ENCODE measurements at places on chromosomes 16 and 17. TPM values are rescaled to one million over a fixed set of nuclear protein-coding genes. Genes with fewer than 3 reads are reported as not detected.

DNA sequence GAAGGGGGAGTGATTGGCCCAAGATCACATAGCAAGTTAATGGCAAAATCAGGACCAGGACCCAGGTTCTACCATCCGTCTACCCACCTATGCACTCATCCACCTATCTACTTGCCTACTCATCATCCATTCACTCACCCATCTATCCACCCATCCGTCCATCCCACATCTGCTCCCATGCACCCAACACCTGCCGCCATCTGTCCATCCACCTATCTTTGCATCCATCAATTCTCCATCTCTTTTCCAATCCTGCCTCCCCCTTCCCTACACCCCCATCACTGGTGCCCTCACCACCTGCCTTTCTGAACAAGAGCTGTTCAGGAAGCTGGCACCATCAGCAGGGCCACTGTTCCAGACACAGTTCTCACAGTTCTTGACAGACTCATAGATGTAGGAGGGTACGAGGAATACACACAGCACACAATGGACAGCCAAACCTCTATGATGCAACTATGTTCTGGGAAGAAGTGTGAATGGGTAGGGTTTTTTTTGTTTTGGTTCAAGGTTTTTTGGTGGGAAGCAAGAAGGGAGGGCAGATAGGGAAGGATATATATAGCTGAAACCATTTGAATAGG, 4.5 kb downstream of the SAMD14 start:
- no peak for DNase-seq

Gene TBX6
- not detected for total RNA-seq

DNA sequence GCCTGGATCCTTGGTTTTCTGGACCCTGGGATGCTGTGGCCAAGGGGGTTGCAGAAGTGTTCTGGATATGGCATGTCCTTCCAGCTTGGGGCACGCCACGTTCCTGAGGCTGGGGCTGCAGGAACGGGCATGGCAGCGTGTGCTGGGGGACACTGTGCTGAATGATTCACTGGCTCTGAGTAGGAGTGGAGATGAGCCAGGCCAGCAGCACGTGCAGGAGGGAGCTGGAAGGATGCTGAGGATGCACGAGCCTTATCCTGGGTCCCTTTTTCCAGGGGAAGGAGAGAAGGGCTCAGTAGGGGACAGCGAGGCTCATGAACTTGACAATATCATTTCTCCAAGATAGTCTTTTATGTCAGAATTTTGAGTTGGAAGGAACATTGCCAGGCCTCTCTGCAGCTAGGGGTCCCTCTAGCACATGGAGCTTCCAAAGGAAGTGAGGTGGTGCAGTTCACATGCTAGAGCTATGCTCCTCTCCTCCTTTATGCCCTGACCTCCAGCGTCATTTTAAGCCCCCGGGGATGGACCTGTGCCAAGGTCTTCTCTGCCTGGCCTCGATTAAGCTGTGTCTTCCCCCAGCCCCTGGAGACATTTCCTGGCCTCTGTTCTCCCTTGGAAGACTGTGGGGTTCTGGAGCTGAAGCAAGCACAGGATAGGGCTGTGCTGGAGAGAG, 125.9 kb downstream of the OR1D5 start:
- no peak for DNase-seq

Gene LITAF
- total RNA-seq: 43.3 TPM

Gene TBKBP1
- total RNA-seq: 32.5 TPM

Gene PRRT2
- 6.2 TPM for total RNA-seq

GRCh38 chr17:30915833-30916611, 5.7 kb upstream of the ADAP2 start:
- no peak for DNase-seq

DNA sequence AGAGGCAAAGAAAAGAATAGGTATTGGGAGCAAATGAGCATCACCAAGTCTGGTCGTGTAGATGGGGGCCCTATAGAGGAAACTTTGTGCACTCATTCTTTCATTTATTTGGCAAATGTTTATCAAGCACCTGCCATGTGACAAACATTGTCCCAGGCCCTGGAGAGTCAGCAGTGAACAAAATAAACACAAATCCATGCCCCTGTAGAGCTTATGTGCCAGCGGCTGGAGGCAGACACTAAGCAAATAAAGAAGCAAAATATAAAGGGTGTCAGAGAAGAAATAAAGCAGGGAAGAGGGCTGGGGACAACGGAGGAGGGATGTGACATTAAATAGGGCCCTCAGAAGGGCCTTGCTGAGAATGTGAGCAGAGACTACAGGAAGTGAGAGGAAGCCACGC, 45.5 kb downstream of the KATNIP start:
- DNase-seq: no peak

Gene PRR29
- 1.1 TPM for total RNA-seq

GRCh38 chr16:74841469-74841868, 66.8 kb upstream of the FA2H start:
- DNase-seq: no peak

Gene TNK1
- total RNA-seq: not detected

Gene CX3CL1
- total RNA-seq: not detected

Gene KRT12
- total RNA-seq: not detected

DNA sequence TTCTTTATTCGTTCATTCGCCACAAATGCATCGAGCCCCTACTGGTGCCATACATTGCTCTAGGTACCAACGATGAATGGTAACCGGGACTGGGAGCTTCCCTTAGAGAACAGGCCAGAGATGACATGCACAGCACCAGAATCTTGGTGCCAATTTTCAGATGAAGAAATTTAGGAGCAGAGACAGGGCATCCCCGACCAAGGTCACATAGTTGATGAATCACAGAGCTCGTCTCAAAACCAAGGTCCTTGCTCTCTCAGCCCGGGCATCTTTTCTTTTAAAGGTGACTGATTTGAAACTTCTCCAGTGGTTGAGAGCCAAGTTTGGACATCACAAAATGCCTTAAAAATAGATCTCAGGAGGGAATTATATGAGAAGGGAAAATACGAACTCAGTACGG, 73.2 kb upstream of the C16orf82 start:
- no peak for DNase-seq

Gene DPEP3
- not detected for total RNA-seq

DNA sequence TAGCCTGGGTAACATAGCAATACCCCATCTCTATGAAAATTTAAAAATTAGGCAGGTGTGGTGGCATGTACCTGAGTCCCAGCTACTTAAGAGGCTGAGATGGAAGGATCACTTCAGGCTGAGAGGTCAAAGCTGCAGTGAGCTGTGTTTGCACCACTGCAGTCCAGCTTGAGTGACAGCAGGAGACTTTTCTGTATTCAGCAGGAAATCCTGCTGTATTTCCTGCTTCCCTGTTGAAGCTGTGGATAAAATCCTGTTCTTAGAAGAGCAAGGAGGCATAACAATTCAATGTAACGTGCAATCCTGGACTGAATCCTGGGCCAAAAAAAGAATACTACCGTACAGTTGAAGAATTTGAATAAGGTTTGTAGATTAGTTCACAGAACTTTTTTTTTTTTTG, 62.2 kb downstream of the FBXL20 start:
- no peak for DNase-seq

Gene IFI35
- total RNA-seq: 41.6 TPM

GRCh38 chr17:6104956-6105648, 34.9 kb downstream of the WSCD1 start:
- DNase-seq: no peak

DNA sequence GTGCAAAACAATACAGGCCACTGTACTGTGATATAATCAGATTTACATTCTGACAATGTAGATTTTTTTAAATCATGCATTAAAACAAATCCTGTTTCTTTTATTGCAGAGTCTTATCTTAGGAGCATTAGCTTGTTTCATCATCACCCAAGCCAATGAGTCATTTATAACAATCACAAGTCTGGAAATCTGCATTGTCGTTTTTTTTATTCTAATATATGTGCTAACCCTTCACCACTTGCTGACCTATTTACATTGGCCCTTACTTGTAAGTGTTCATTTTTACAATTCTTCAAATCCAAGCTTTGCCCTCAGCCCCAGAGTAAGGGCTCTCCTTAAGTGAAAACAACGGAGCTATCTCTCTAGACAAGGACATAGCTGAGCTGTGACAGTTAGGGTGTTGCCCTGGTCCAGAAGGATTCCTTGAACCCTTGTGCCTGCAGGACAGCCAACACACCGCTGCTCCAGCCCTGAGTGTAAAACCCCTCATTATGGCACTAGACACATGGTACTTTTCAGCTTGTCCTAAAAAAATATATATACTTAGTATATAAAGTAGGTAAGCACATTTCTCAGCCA, 3.7 kb downstream of the CMTM1 start:
- no peak for DNase-seq

GRCh38 chr17:82327289-82327688, 6.3 kb downstream of the SECTM1 start:
- no peak for DNase-seq

DNA sequence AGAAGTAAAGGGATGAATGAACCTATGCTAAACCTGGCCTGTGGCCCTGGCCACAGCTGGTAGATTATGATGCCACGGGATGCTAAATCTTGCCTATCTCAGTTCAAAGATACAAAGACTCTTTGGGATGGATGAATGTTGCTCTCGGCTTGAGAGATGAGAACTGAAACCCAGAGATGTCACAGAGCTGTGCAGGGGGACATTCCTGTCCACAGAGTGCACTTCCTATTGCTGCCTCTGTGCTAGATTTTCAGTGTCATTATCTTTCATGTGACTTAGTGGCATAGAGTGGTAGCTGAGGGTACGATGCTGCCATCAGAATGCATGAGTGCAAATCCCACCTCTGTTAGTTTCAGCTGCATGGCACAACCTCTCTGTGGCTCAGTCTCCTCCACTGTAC, 2.3 kb upstream of the MT1M start:
- DNase-seq: no peak

- no peak for DNase-seq
Observed at GRCh38 chr16:85835227-85835751, 35.8 kb downstream of the COX4I1 start.
